ENCODE measurements at places on chromosomes 11 and 22. TPM values are rescaled to one million over a fixed set of nuclear protein-coding genes. Genes with fewer than 3 reads are reported as not detected.

The SLC25A22 gene
- total RNA-seq = 5.6 TPM

The THY1 gene
- total RNA-seq = 7.2 TPM

The OR4D5 gene
- total RNA-seq = not detected

The DEFB131B gene
- not detected for total RNA-seq

The PTPN5 gene
- 5.3 TPM for total RNA-seq

The OR8D1 gene
- not detected for total RNA-seq

The EMID1 gene
- 0.33 TPM for total RNA-seq

The MIAT gene
- total RNA-seq = 0.19 TPM

The CCDC179 gene
- not detected for total RNA-seq

The ACRV1 gene
- total RNA-seq = not detected

The GLYAT gene
- not detected for total RNA-seq

DNA sequence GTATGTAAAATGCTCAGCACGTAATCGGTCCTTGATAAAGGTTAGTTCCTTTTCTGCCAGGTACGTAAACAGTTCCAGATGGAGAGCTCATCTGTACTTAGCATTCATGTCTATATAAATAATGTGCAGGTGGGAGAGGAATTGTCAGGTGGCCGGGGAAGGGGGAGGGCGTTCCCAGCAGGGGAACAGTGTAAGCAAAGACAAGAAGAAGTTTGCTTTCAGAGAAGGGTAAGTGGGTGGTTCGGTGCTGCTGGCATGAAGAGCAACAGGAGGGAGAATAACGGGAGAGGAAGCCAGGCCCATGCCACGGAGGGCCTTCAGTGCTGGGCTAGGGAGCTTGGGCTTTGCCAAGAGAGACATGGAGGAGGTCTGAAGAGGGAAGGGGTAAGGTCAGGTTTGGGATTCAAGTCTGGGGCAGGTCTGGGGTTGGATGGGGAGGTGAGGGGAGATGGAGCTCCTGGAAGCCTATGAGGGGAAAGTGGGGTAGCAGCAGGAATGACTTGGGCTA is 11.4 kb upstream of the WNT11 start:
- H3K27me3 ChIP-seq = no peaks in the 10 kb centered on the region
- no peak overlapping the region for H3K27ac ChIP-seq
- no peak overlapping the region for H3K4me3 ChIP-seq
- DNase-seq = no peak
- H3K4me1 ChIP-seq = no peaks in the 10 kb centered on the region

- H3K27ac ChIP-seq = peak overlapping the region; percentile 89
- peak overlapping the region; percentile 81 for H3K4me3 ChIP-seq
- no peaks in the 10 kb centered on the region for H3K27me3 ChIP-seq
- peaks cover 3% of the 10 kb centered on the region for H3K36me3 ChIP-seq
- H3K4me1 ChIP-seq = no peaks in the 10 kb centered on the region
Measured at GRCh38 chr22:29306835-29307595, 565 bp downstream of the GAS2L1 start.

- no peak overlapping the region for H3K27ac ChIP-seq
- peaks cover 19% of the 10 kb centered on the region for H3K4me1 ChIP-seq
Measured at GRCh38 chr11:20596205-20597153, 2.9 kb upstream of the SLC6A5 start.

DNA sequence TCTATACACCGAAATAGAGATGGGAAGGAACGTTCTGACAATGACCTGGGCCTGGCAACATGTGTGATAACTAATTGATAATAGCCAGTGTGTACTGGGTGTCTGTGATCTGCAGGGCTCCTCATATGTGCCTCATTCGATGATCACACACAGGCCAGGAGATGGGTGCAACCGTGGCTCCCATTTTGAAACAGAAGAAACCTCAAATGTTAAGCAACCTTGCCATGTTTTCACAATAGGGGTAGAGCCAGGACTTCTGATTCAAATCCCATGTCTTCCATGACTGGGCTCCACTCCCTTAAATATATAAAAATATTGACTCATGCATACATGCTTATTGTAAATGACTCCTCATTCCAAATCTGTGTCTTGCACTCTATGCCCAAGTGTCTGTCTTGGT is 11.1 kb downstream of the APOL3 start:
- no peak overlapping the region for H3K27ac ChIP-seq
- H3K27me3 ChIP-seq = no peaks in the 10 kb centered on the region
- peaks cover 40% of the 10 kb centered on the region for H3K4me1 ChIP-seq

DNA sequence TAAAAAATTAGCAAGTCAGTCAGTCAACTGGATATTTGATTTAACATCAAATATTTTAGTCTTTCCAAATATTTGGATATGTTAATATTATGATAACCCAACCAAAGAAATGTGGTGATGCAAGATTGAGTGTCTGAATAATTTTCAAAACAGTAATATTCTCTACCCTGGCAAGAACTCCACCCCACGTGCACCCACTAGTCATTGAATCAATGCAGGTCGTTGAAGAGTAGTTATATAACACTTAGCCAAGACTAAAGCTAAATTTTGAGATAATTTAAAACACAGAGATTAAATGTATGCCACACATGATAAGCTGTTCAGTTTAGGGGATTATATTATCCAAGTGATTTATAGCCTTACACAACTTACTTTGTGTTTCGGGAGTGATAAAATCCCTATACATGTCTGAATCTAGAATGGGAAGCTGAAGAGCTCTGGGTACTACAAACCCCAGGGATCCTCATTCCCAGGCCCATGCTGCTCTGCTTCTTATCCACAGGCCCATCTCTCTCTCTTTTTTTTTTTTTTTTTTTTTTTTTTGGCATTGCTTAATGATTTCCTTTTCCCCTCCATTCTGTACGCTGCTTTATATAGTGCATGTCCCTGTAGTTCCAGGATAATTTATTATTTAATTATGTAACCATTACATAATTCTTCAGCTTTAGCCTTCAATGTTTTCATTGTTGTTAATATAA is 392.9 kb downstream of the NTM start:
- no peak overlapping the region for H3K4me3 ChIP-seq
- H3K36me3 ChIP-seq = no peaks in the 10 kb centered on the region
- no peak for DNase-seq
- H3K4me1 ChIP-seq = no peaks in the 10 kb centered on the region
- H3K27me3 ChIP-seq = no peaks in the 10 kb centered on the region
- H3K27ac ChIP-seq = no peak overlapping the region

GRCh38 chr22:50473855-50474671 is 772 bp downstream of the SBF1 start:
- H3K27ac ChIP-seq = peak overlapping the region; percentile 83
- no peaks in the 10 kb centered on the region for H3K36me3 ChIP-seq
- DNase-seq = no peak
- H3K27me3 ChIP-seq = no peaks in the 10 kb centered on the region
- peak overlapping the region; percentile 96 for H3K4me3 ChIP-seq

- no peak overlapping the region for H3K4me3 ChIP-seq
- no peak for DNase-seq
- no peak overlapping the region for H3K27ac ChIP-seq
- no peaks in the 10 kb centered on the region for H3K36me3 ChIP-seq
- H3K27me3 ChIP-seq = no peaks in the 10 kb centered on the region
- no peaks in the 10 kb centered on the region for H3K4me1 ChIP-seq
Measured at GRCh38 chr11:83374311-83374710, 88.1 kb upstream of the CCDC90B start.

GRCh38 chr11:57249384-57250319 is 12.6 kb upstream of the APLNR start:
- H3K27ac ChIP-seq = peak overlapping the region; percentile 37
- no peaks in the 10 kb centered on the region for H3K27me3 ChIP-seq
- no peaks in the 10 kb centered on the region for H3K4me1 ChIP-seq

GRCh38 chr22:38741166-38741565 is 14.6 kb downstream of the SUN2 start:
- no peaks in the 10 kb centered on the region for H3K4me1 ChIP-seq
- no peak for DNase-seq
- H3K27me3 ChIP-seq = no peaks in the 10 kb centered on the region
- H3K4me3 ChIP-seq = no peak overlapping the region
- H3K36me3 ChIP-seq = peaks cover 99% of the 10 kb centered on the region

DNA sequence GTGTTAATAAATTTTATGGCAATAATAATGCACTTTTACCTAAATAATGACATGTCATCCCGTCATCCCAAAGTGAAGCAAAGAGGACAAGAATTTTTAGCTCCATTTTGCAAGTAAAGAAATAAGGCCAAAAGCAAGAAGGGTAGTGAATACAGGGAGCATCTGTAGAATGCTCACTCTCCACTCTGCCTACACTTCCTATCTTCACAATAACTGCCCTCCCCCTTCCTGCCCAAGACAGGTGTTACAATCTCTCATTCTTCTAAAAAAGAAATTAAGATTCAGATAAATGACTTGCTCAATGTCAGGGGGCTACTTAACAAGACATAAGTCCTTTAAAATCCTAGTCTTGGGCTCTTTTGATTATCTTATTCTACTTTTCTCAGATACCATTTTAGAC is 8.9 kb downstream of the RDX start:
- H3K27ac ChIP-seq = no peak overlapping the region
- DNase-seq = no peak
- no peak overlapping the region for H3K4me3 ChIP-seq
- peaks cover 20% of the 10 kb centered on the region for H3K4me1 ChIP-seq

DNA sequence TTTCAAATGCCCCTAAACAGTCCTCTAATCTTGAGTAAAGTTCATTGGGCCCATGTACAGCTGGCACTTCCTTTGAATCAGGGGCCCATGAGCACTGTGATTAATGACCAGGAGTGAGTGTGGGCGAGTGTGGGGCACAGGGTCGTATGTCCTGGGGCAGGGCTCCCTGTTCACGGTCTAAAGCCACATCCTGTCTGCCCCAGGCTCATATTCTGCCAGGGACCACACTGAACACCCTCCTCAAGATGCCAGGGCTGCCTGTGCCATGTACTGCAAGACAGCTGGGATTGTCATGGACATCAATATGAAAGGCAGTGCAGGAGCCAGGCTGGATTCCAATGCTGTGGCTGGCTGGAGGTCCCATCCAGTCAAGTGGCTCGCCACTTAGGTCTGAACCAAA is 130.5 kb downstream of the KIRREL3 start:
- no peaks in the 10 kb centered on the region for H3K4me1 ChIP-seq
- H3K27ac ChIP-seq = no peak overlapping the region
- no peaks in the 10 kb centered on the region for H3K27me3 ChIP-seq
- no peak for DNase-seq

GRCh38 chr22:46055911-46056545 is 79.1 kb upstream of the WNT7B start:
- no peaks in the 10 kb centered on the region for H3K36me3 ChIP-seq
- H3K4me1 ChIP-seq = peaks cover 92% of the 10 kb centered on the region
- peak overlapping the region; percentile 67 for H3K4me3 ChIP-seq
- DNase-seq = no peak
- H3K27ac ChIP-seq = peak overlapping the region; percentile 100

GRCh38 chr11:65468874-65469333 is 29.9 kb upstream of the MALAT1 start:
- H3K27ac ChIP-seq = no peak overlapping the region
- H3K36me3 ChIP-seq = no peaks in the 10 kb centered on the region
- no peak overlapping the region for H3K4me3 ChIP-seq
- no peak for DNase-seq
- H3K4me1 ChIP-seq = peaks cover 34% of the 10 kb centered on the region

- H3K36me3 ChIP-seq = peaks cover 31% of the 10 kb centered on the region
- H3K4me3 ChIP-seq = no peak overlapping the region
- no peak for DNase-seq
- H3K27me3 ChIP-seq = no peaks in the 10 kb centered on the region
- no peaks in the 10 kb centered on the region for H3K4me1 ChIP-seq
Measured at GRCh38 chr11:7642747-7643146, 30.6 kb downstream of the CYB5R2 start.

DNA sequence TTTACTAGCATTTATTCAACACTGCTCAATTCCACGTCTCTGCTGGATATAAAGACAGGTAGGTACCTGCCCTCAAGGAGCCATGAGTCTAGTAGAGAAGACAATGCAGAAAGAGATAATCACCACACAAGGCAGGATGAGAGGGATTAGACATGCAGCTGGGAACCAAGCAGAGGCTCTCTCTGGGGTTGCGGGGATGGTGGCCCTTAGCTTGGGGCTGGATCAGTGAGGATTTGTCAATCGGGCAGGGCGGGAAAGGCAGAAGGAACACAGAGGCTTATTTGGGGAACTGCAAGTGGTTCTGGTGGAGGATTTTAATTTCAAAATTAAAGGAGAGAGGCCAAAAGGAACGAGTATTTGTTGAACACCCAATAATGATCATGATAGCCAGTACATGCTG is 8.5 kb upstream of the DMC1 start:
- DNase-seq = no peak
- H3K4me3 ChIP-seq = no peak overlapping the region
- H3K36me3 ChIP-seq = no peaks in the 10 kb centered on the region
- H3K4me1 ChIP-seq = no peaks in the 10 kb centered on the region
- H3K27ac ChIP-seq = no peak overlapping the region

Data from right atrium auricular region (tissue), 2 donors.